Thoracic aorta (tissue), 2 donors: ENCODE measurements at places on chromosomes 6 and 20. TPM values are rescaled to one million over a fixed set of nuclear protein-coding genes. Genes with fewer than 3 reads are reported as not detected.

CFAP206 gene
- total RNA-seq: not detected

TRIM40 gene
- total RNA-seq: not detected

FAM83C gene
- total RNA-seq: not detected

- DNase-seq: no peak
These were observed 70.2 kb downstream of the RIN2 start for GRCh38 chr20:19828232-19828631.

- DNase-seq: no peak
These were observed 54.2 kb upstream of the MAFB start for GRCh38 chr20:40743141-40743775.

DNA sequence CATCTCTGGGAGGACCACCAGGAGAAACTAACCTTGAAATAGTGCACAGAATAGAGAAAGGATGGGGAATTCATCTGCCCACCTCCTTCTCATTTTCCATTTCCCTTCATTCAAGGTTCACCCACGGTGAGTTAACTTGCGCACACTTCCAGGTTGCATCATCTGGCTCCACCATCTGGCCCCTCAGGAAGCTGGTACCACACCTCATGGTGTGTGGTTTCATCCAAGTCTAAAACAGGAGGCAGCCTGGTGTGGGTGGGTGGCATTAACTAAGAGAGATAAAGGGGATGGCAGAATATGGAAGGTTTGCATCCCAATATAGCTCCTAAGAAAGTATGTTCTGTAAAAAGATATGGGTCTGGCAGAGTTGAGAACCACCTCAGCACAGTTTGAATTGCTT lies 3.8 kb downstream of the ZNF334 start:
- no peak for DNase-seq

- DNase-seq: no peak
These were observed 63.9 kb downstream of the MAP7 start for GRCh38 chr6:136486357-136486756.

GRCh38 chr20:35821807-35822242 lies 50.0 kb downstream of the PHF20 start:
- no peak for DNase-seq

- no peak for DNase-seq
These were observed 600.6 kb downstream of the QKI start for GRCh38 chr6:164015088-164015484.

GRCh38 chr20:63471002-63471716 lies 1.3 kb downstream of the KCNQ2 start:
- no peak for DNase-seq

DNA sequence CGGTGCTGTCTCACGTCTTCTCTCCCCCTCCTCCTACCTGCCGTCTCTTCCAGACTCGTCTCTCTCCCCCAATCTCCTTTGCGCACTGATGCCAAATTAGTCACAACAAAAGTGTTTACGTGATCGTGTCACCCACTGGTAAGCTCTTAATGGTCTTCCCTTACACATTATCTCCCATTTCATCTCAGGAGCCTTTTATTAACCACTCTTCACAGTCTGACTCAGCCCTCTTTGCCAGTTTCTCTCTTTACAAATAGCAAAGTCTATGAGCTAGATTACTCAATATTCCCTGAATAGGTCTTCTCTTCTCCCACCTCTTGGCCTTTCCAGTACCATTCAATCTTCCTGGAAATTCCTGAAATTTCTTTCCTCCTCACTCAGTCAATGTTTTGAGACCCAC lies 247.0 kb downstream of the ESR1 start:
- no peak for DNase-seq
